Neural progenitor cell (in vitro differentiated cells): ENCODE measurements at places on chromosomes 7 and 10. TPM values are rescaled to one million over a fixed set of nuclear protein-coding genes. Genes with fewer than 3 reads are reported as not detected.

DNA sequence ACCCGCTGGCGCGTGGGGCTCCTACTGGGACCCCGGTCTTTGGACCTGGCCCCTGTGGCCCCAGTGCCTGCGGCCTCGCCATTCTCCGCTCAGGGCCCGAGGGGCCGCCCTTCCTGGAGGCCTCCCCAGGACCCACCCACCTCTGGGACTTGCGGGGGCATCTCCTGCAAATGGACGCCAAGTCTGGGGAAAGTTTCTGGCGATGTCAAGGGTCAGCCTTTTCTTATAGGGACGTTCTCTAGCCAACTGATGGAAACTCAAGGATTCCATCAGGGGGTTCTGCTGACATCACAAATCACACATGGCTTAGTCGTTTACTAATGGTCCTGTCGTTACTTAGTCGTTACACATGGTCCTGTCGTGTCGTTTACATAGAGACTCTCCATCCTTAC lies 57.7 kb upstream of the RHOBTB1 start:
- DNase-seq: no peak

GRCh38 chr10:127840884-127841283 lies 51.9 kb downstream of the CLRN3 start:
- no peak for DNase-seq

DNA sequence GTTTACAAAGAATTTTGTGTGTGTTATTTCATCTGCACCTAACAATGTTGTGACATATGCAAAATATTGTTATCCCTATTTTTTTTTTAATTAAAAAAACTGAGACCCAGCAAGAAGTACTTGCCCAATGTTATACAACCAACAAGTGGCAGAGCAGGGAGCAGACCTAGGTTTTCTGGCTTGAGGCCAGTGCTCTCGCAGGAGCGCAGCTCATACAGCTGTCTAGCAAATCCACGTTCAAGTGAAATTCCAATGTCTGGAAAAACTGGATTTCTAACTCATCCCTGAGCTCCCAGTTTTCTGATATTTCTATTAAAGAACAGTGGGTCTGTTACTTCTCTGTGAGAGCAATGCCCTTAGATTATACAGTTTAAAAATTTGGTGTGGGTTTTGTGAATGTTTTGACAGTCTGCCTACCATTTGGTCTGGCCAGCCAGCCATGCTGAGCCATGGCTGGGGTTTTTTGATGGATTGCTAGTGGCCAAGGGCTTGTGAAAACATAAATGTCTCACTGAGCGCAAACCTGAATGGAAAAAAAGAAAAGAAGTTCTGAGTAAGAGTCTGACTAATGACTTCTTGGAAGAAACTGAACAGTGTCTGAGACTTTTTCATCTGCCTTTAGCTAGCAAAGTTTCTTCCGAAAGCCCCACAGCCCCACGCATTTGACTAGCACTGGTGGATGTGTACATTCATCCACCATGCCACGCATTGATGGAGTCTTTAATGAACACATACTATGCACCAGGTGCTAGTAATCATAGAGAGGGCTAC lies 15.4 kb upstream of the PRF1 start:
- no peak for DNase-seq

- DNase-seq: no peak
Observed at GRCh38 chr7:127571741-127572505, 13.5 kb downstream of the GCC1 start.

DNA sequence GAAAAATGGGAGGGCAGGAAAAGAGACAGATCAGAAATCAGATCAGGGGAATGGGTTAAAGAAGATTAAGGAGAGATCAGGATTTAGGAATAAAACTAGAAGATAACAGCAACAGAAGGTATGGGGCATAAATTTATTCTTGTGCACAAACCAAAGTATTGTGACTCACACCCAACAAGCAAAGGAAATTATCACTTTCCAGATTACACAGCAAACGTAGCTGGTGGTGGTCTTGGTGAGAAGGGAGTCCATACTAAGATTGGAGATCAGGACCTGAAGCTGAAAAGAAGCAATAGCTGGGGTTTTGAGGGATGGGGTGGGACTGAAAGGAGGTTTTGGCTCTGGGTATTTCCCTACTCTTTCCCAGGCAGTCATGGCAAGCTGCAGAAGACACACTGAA lies 3.5 kb upstream of the MYOZ1 start:
- no peak for DNase-seq

DNA sequence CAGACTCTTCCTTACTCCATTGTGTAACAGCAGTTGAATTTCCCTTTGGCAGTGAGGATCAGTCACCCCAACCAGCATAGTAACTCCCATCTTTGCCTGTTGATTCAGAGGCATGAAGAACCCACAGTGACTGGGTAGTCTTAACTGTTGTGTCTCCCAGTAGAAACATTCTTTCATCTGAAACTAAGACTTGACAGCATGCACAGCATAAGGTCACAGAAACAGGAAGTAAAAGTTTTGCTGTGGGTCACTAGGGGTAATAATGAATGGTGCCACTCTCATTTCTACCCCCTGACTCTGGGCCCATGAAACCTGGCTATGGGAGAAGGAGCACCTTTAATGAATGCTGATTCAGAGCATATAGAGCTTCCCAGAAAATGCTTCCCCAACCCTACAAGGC lies 8.3 kb upstream of the FRMPD2 start:
- DNase-seq: no peak

DNA sequence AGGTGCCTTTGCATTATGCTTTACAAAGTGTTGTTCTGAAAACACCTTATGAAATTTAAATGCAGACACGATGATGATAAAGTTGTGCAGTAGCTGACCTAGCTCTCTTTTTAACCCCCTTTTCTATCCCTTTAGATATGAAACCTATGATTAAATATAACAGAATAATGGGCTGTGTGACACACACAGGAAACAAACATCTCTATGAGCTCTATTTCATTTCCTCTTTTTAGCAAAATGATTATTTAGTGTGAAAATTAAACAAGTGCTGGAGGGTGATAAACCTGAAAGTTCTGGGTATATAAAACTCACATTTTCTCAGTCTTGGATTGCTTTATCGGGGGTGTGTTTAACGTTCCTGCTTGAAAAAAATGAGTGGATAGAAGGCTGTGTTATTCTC lies 1310.5 kb upstream of the CELF2 start:
- DNase-seq: no peak

DNA sequence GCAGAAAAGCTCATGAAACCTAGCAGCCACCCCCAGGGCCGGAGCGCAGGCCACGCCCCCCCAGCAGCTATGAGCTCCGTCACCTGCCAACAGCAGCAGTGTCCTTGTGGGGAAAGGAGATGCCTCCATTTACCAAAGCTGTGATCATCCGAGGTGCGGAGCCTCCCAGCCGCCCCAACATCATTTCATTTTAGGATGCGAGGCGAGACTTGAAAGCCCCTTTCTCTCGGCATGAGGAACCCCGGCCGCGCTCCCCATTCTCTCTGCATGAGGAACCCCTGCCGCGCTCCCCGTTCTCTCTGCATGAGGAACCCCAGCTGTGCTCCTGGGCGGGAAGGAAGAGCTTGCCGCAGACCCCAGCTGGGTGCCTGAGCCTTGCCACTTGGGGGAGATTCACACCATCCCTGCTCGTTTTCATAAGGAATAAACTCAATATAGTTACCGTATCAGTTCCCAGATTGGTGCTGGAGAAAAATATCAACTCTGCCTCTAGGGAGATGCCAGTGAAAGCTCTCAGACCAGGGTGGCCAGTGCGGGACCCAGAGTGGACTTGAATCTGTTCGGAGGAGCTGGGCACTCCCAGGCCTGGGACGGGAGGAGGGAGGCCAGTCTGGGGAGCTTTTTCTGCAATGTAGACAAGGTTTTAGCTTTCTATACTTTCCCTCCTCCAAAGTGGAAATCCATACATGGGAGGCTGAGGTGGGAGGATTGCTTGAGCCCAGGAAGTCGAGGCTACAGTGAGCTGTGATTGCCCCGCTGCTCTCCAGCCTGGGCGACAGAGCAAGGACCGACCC lies 35.0 kb downstream of the JAKMIP3 start:
- DNase-seq: no peak

- DNase-seq: no peak
Observed at GRCh38 chr10:78524941-78525340, 491.3 kb downstream of the RPS24 start.

DNA sequence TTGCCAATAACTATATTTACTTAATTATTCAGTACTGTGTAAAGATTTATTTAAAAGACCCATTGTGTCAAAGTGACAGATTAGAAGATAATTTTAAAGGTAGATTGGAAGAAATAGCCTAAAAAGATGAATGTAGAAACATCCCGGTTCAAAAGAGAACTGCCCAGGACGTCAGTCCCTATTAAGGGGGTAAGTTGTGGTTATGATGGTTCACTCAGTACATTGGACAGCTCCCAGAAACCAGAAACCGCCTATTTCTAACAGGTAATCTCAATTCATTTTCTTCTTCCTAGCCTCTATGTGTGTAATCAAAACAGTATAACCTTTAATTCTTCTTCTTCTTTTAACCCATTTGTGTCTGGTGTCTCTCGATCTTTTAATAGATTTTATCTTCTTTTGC lies 1.5 kb upstream of the FERD3L start:
- peak; percentile 66 for DNase-seq

DNA sequence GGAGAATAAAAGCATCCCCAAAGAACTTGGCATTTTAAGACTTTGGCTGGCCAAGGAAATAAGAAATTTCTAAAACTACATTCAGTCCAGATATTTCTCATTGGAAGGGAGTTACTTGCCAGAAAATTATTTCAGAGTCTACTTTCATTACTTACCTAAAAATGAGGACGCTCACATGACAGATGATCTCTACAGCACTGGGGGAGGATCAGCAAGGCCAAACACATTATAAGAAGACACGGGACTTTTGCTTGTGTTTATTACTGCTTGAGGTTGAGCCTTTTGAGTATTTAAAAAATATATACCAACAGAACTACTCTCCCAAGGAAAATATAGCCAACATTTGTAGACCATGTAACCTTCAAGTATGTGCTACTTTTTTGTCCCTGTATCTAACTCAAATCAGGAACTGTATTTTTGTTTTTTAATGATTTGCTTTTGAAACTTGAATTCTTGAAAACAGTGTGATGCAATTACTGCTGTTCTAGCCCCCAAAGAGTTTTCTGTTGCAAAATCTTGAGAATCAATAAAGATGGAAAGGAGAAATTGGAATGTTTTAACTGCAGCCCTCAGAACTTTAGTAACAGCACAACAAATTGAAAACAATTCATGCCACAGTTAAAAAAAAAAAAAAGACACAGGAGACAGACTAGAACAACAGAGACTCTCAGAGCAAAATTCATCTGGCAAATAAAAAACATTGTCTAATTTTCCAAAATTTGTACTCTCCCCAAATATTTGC lies 128.1 kb downstream of the ZNF438 start:
- DNase-seq: no peak

GRCh38 chr10:62356447-62356846 lies 17.7 kb upstream of the ZNF365 start:
- DNase-seq: no peak

GRCh38 chr10:118823256-118823907 lies 68.6 kb upstream of the CACUL1 start:
- no peak for DNase-seq

DNA sequence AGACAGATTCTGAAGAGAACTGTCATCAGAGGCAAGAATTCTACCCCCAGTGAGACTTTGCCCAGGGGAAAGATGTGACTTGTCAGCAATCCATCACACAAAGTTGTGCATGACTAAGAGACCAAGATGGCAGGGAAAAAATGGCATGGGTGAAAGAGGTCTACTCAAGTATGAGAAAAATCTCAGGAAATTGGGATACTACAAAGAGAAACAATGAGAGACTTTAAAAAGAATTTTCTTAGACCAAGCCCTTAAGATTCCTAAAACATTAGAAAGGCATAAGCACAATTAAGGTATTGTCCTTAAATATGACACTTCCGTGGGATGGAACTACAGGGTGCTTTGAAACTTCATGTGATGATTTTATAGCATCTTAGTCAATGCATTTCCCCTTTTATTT lies 45.6 kb upstream of the PDE1C start:
- DNase-seq: no peak

GRCh38 chr7:68133045-68133444 lies 1136.4 kb downstream of the TYW1 start:
- no peak for DNase-seq

DNA sequence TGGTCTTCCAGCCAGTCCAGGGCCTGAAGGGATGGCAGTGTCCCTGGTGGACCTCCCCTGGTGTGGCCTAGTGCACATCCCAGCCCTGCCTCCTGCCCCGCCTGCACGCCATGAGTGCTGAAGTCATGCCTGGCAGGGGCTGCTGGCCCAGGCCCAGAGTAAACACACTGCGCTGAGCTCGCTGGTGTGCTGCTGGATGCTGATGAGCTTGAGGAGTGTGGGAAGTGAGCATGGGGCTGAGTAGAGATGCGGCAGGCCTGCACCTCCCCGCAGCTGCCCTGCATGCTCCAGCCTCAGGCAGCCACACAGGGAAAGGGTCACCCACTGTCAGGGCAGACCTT lies 43.2 kb downstream of the HTRA1 start:
- no peak for DNase-seq

- no peak for DNase-seq
Observed at GRCh38 chr10:71312811-71313789, 6.0 kb upstream of the SLC29A3 start.

DNA sequence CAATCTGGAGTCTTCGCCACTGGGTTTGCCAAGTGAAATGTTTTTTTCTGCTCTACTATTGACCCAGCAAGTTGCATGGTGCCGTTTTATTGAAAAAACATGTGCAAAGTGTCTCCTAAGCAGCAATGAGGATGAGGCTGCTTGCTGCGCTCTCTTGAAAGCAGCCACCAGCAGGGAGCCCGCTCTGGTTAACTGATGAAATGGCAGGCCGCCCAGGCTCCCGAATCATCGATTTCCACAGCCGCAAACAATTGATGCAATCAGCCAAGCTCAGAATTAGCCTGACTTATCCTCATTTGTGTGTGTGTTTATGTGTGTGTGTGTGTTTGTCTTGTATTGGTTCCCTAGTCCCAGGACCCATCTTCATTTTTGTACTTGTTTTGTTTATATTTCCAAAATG lies 22.2 kb upstream of the LYZL1 start:
- DNase-seq: peak; percentile 84

- no peak for DNase-seq
Observed at GRCh38 chr10:21649454-21649872, 115.4 kb downstream of the MLLT10 start.

- no peak for DNase-seq
Observed at GRCh38 chr10:121183236-121183635, 332.1 kb downstream of the WDR11 start.

- no peak for DNase-seq
Observed at GRCh38 chr10:50396491-50397311, 145.4 kb upstream of the ASAH2 start.

Gene ZNF425
- 4.2 and 15.7 TPM in 2 replicates for total RNA-seq

Gene C10orf67
- not detected in 2 replicates for total RNA-seq

Gene PTPRN2
- 3.0 and 4.9 TPM in 2 replicates for total RNA-seq

Gene NUP42
- total RNA-seq: 60.1 and 67.7 TPM in 2 replicates

Gene SRRM3
- 2.2 and 4.6 TPM in 2 replicates for total RNA-seq

Gene PHKG1
- not detected in 2 replicates for total RNA-seq

Gene ADAM12
- 7.4 and 8.0 TPM in 2 replicates for total RNA-seq

Gene MRC1
- total RNA-seq: 0.03 TPM in 1 of 2 replicates, not detected in the other

Gene ATG9B
- 0.43 and 1.8 TPM in 2 replicates for total RNA-seq

Gene OR2A5
- not detected in 2 replicates for total RNA-seq

Gene TEX36
- not detected in 2 replicates for total RNA-seq

Gene CYP26C1
- total RNA-seq: 0.04 and 0.22 TPM in 2 replicates
